ENCODE measurements at places on chromosomes 5 and 9.

GRCh38 chr5:68542207-68542606 is 326.7 kb downstream of the PIK3R1 start:
- no peak for DNase-seq

- DNase-seq, result peak; percentile 30
These were observed 39.0 kb upstream of the DMXL1 start for GRCh38 chr5:119031905-119032304.

DNA sequence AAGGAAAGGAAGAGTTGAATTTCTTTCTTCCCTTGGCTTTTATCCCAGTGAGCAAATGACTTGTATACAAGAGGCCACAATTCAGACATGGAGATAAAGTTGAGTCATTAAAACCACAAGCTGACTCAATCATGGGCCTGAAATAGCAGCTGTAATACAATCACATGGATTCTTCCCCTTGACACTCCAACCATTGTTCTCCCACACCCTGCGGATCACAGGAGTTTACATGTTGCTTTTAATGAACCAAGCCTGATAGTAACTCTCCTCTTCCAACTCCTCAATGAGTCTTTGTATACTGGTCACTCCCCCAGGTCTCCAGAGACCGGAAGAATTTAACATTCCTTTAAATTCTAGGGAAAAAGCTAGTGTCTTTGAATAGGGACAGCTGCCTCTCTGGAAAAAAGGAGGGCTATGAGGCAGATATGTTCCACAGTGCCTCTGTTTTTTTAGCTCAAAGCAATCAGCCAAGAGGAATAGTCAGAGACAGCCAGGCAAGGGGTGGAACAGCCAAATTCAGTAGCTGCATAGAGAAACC is 32.4 kb downstream of the PCDHGC5 start:
- DNase-seq, result no peak

DNA sequence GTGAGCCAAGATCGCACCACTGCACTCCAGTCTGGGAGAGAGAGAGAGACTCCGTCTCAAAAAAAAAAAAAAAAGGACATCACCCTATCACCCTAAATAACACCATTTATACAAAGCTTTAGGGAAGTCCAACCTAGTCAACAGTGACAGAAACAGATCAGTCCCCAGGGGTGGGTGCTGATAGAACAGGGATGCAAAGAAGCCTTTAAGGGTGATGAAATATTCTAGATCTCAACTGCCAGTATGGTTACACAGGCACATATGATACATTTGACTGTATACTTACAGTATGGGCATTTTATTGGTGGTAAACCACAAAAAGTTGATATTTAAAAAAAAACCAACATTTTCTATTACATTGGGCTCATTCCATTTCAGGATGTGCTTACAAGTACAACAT is 4.8 kb downstream of the RETREG1 start:
- DNase-seq, result no peak

GRCh38 chr5:155872629-155873220 is 454.2 kb upstream of the SGCD start:
- no peak for DNase-seq

- DNase-seq, result no peak
These were observed 587.4 kb downstream of the PRELID2 start for GRCh38 chr5:145247745-145248040.

GRCh38 chr5:36502608-36503007 is 103.8 kb upstream of the SLC1A3 start:
- DNase-seq, result no peak

DNA sequence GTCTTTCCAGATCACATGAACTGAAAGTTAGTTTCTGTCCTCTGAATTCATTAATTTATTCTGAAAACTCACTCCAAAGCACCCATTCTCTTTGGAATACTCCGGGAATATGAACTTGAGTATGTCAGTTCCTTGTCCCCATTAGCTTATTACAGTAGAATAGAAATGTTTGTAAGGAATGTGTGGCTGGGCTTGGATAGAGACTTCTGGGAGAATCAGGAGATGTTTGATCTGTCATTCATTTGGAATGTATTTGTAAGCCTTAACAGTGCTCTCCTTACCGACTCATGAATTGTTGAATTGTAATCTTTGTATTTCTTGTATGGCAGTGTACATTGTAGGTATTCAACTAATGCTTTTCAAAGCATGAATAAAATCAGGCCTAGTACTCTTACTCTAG is 548.4 kb downstream of the LRRC70 start:
- DNase-seq, result no peak

GRCh38 chr5:125834438-125835115 is 588.6 kb upstream of the GRAMD2B start:
- DNase-seq, result no peak

GRCh38 chr5:177371120-177372033 is 12.9 kb upstream of the SLC34A1 start:
- no peak for DNase-seq

DNA sequence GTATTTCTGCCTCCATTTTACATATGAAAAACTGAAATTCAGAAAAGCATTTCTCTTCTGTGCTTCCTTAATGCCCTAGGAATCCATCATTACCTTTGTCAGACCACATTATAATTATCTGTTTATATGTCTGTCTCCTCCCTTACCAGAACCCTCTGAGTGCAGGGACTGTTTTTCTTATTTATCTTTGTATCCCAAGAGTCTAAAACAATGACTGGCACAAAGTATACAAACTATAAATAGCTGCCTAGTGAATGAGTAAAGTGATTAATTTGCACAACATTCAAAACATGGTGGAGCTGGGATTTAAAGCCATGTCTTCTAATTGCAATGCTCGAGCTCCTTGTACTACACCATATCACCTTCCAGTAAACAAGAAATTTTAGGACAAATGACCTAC is 49.3 kb upstream of the HK3 start:
- DNase-seq, result no peak

DNA sequence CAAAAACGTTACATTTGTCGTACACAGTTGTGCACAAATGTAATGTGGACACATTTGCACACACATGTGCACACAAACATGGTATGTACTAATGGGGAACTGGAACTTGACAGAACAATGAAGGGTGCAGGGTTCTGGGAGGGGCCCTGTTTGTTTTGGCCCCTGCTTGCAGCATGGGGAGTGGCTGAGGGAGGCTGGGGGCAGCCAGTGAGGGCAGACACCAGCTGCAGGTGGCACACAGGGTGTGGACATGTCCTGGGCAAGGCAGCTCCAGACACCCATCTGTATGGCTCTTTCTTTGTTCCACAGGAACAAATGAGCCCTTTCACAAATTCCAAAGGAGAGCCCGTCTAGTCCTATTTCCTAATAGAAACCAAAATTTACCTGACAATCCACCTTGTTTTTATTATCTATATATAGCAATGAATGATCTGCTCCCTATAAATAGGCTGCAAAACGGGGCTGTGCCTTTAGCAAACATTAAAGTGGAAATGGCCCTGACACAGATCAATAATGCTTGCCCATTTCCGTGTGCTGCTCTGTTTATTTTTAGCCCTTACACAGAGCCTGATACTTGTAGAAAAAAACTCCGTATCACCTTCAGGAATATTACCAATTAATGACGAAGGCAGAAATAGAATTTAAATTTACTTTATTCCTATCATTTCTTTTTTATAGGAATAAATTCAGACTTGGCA is 26.4 kb downstream of the MARCHF3 start:
- DNase-seq, result no peak

DNA sequence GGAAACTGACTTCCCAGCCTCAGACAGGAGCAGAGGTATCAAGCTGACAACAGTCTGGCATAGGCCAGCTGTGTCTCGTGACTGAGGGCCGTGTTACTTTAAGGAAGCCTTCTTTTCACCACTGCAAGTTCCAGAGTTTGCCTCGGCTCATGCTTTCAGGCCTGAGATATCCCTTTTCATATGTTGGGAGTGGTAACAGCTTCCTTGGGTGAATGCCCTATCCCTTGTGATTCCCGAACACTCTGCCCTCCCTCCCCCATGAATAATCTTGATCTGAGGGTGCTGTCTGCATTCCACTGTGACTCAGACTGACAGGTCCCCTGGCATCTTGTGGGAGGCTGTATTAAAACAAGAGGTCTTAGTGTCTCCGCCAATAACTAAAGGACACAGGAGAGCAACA is 49.7 kb upstream of the ARL15 start:
- DNase-seq, result no peak

- no peak for DNase-seq
These were observed 38.9 kb downstream of the ARHGAP26 start for GRCh38 chr5:142808878-142809598.

DNA sequence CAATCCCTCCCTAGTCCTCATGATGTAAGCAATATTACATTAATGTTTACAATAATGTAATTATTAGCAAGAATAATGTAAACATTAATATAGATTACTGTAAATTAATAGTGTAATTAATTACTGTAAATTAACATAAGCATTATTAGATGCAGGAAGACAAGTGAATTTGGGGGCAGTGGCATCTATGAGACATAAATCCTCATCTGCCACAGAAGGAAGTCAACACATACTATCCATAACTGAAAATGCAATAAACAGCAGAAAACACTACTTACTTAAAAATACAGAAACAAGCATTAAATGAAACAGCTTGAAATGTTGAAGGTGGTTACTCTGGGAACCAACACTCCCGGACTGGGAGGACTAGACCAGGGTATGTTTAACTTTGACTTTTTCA is 685 bp upstream of the NIPSNAP3A start:
- DNase-seq, result no peak

DNA sequence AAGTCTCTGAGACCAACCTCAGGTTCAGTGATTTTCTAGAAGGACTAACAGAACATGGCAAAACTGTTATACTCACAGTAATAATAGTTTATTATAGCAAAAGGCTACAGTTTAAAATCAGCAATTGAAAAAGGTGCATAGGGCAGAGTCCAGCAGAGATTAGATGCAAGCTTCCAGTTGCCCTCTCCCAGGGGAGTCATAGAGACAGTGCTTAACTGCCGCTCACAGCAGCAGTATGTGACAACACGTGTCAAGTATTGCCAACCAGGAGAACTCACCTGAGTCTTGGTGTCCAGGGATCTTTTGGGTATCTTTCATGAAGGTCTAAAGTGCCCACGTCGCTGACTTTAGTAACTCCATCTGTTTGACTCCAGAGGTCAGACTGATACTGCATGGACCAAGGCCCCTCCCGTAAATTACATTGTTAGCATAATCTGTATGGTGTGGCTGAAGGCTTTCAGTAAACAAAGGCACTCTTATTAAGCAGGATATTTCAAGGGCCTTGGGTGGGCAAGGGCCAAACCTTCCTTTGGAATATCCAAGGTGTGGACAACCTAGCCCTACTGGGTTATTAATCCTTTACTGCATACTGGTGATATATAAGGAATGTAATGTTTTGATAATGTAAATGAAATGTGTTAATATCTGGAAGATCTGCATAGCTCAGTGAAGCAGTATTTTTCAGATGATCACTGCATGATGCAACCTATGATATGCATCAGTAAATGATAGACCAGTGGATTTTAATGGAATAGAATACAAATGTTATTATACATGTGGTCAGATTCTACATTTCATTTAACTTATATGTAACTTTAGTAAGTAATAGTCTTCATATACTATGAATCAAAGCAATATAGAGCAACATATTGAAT is 44.0 kb downstream of the RASA1 start:
- DNase-seq, result no peak

DNA sequence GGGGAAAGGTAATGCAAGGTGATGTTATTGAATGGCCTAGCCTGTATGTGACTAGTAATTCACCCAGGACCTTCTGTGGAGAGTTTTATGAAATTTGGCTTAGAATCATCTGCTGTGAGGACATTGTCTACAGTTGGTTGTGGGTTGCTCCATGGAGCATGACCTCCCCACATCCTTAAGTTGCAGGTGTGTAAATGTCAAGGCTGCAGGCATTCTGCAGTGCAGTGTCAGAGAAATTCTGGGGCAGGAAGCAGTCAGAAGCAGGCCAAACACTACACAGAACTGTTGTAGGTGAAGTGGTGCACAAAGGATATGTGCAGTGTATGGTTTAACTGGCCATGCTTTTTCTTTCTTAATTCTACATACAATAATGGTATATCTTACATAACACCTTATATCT is 588.3 kb downstream of the EBF1 start:
- DNase-seq, result no peak

All from activated naive CD8-positive, alpha-beta T cell treated with anti-CD3 and anti-CD28 coated beads, Interleukin-2, amount 50 U/mL, for 24 hours (primary cell).